ENCODE measurements at places on chromosomes 12 and 14. TPM values are rescaled to one million over a fixed set of nuclear protein-coding genes. Genes with fewer than 3 reads are reported as not detected.

DNA sequence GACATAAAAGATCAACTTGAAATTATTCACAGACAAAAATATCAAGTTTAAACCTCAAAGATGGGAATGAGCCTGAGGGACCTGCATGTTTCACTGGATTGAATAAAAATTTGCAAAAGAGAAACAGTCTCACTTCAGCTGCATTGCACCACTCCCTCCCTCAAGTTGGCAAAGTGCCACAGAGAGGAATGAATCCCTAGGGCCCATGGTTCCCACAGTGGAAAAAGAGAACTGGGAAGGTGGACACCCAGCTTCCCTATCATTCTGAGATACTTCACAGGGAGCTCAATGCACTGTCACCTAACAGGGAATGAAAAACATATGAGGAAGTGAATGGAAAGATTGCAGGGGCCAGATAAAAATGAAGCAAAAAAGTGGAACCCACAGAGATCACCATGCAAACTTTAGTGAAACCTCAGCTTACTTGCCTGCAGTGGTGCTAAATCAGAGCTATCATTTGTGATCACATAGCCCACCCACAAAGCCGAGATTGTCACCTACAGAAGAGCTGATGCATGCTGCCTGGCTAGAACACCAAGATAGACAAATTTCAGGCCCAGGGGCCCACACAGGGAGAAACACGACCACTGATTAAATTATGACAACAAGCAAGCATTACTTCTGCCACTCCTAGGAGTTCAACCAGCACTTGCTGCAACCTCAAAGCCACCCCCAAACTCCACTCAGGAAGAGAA is 911.3 kb downstream of the LRFN5 start:
- H3K4me3 ChIP-seq: no peak overlapping the region
- no peaks in the 10 kb centered on the region for H3K36me3 ChIP-seq
- DNase-seq: no peak
- no peaks in the 10 kb centered on the region for H3K4me1 ChIP-seq

The PHLDA1 gene
- total RNA-seq: 67.5 TPM

DNA sequence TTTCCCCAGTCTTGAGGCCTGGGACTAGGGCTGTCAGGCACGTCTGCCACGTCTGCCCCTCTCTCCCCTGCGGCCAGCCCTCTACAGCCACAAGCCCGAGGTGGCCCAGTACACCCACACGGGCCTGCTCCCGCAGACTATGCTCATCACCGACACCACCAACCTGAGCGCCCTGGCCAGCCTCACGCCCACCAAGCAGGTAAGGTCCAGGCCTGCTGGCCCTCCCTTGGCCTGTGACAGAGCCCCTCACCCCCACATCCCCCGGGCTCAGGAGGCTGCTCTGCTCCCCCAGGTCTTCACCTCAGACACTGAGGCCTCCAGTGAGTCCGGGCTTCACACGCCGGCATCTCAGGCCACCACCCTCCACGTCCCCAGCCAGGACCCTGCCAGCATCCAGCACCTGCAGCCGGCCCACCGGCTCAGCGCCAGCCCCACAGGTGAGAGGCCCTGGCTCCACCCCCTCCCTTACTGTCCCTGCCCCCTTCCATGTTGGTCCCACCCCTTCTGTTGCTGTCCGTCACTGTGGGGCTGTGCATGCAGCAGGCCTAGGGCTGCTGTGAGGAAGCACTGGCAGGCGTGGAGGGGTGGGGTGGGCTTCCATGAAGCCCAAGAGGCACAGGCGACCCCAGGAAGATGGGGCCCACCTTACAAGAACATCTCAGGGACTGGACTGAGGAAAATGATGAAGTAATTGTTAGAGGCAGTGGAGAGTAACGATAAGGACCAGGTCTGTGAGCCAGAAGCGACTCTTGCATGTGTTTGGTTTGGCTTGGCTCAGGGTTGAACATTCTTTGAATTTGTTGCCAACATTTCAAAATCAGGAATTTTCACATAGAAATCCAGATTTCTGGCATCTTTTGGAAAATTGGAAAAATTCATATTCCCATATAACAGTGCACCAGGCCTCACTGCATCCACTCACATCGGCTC is 16.8 kb downstream of the C12orf43 start:
- no peak overlapping the region for H3K4me3 ChIP-seq
- H3K27ac ChIP-seq: no peak overlapping the region
- no peaks in the 10 kb centered on the region for H3K36me3 ChIP-seq
- peaks cover 12% of the 10 kb centered on the region for H3K4me1 ChIP-seq

DNA sequence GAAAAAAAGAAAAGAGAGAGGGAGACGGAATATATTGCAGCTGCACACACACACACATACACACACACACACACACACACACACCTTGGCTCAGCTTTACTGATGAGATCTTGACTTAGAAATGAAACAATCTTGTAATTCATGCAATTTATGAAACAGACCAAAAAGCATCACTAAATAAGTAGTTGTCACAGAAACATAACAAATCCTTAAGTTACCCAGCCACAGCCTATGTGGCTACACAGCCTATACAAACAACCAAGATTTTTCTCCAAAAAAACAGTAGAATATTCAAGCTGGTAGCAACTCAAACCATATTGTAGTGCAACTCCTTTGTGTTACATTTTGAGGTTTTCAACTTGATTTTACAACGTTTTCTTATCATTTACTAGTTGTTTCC is 37.9 kb upstream of the GNG2 start:
- no peaks in the 10 kb centered on the region for H3K27me3 ChIP-seq
- H3K36me3 ChIP-seq: no peaks in the 10 kb centered on the region

DNA sequence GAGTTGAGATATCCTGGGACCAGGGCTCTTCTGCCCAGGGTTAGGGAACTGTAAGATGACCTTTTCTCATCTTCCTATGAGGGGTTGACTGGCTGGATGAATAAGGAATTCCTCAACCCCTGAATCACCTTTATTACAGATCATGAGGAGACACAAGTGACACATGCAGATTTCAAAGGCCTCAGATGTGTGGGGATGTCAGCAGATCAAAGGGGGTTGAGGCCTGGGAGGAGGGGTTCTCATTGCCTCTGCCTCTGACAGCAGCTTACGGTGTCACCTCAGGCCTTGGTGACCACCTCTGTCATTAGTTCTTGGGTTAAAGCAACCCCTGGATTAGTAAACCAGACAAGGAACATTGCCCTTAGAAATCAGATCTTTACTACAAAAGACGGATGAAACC is 2.1 kb upstream of the KRT72 start:
- H3K27ac ChIP-seq: no peak overlapping the region
- DNase-seq: no peak
- no peaks in the 10 kb centered on the region for H3K36me3 ChIP-seq
- peaks cover 44% of the 10 kb centered on the region for H3K27me3 ChIP-seq

DNA sequence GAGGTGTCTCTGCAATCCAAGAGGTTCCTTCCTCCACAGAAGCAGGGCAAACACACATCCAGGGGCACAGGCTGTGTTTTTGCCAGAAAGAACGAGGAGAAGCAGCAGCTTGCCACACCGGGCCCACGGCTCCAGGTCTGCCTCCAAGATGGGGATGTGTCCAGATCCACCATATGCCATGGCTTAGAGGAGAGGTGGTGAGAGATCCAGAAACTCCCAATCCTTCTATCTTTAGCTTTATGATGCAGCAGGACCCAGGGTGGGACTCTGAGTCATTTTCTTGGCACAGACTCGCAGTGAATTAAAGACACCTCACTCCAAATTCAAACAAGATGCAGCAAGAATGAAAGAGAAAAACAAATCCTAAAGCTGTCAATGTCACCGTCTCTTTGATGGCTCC is 481.4 kb upstream of the TMEM132C start:
- peaks cover 6% of the 10 kb centered on the region for H3K4me1 ChIP-seq
- no peak overlapping the region for H3K4me3 ChIP-seq
- peaks cover 4% of the 10 kb centered on the region for H3K27me3 ChIP-seq
- no peak overlapping the region for H3K27ac ChIP-seq

GRCh38 chr12:10558789-10559188 is 53.1 kb downstream of the EIF2S3B start:
- no peaks in the 10 kb centered on the region for H3K36me3 ChIP-seq
- no peak overlapping the region for H3K4me3 ChIP-seq
- peaks cover 9% of the 10 kb centered on the region for H3K27me3 ChIP-seq
- no peaks in the 10 kb centered on the region for H3K4me1 ChIP-seq

The TAS2R50 gene
- total RNA-seq: 0.86 TPM

DNA sequence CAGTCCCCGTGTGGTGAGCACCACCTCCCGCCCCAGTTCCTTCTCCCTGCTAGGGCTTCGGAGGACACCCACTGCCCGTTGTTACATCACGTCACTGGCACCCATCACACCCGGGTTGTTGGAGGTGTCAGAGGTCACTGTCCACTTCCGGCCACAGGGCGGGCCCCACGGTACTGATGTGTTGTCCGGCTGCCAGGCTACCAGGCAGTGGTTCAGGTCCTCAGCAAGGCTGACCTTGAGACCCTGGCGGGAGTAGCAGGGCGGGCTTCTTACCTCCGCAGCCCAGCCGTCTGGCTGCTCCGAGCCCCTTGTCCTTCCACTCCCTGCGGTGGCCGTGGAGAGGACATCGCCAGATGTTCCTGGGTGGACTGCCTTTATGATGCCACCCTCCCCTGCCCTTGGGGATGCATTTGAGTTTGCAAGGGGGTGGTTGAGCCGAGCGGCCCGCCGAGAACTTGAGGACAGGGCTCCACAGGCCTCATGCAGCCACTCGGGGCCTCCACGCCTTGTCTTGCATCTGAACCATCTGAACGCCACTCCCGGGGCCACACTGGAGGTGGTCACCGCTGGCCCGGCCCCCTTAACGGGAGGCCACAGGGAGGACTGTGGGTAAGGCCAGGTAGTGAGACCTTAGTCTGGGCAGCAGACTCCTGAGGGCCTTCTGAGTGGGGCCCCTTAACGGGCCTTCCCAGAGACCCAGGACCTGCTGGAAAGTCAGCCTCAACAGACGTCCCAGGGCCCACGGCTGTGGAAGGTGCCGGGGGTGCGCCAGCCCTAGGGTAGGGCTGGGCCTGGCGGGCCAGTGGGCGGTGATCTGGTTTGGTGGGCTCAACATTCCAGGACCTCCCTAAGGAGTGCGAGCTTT is 27.1 kb upstream of the PLD4 start:
- H3K27me3 ChIP-seq: peaks cover 13% of the 10 kb centered on the region
- DNase-seq: no peak
- peaks cover 6% of the 10 kb centered on the region for H3K4me1 ChIP-seq
- no peaks in the 10 kb centered on the region for H3K36me3 ChIP-seq

GRCh38 chr12:53485955-53486735 is 13.1 kb downstream of the MAP3K12 start:
- peaks cover 17% of the 10 kb centered on the region for H3K4me1 ChIP-seq
- H3K27ac ChIP-seq: no peak overlapping the region
- no peaks in the 10 kb centered on the region for H3K27me3 ChIP-seq
- DNase-seq: no peak

GRCh38 chr12:95339086-95339788 is 121.6 kb downstream of the VEZT start:
- no peaks in the 10 kb centered on the region for H3K36me3 ChIP-seq
- no peak overlapping the region for H3K4me3 ChIP-seq
- peaks cover 18% of the 10 kb centered on the region for H3K4me1 ChIP-seq
- no peaks in the 10 kb centered on the region for H3K27me3 ChIP-seq

- DNase-seq: no peak
- peaks cover 21% of the 10 kb centered on the region for H3K4me1 ChIP-seq
- no peaks in the 10 kb centered on the region for H3K36me3 ChIP-seq
- peaks cover 3% of the 10 kb centered on the region for H3K27me3 ChIP-seq
- peak overlapping the region; percentile 23 for H3K27ac ChIP-seq
These were observed 6.3 kb upstream of the MLXIP start for GRCh38 chr12:122072031-122072970.

GRCh38 chr12:55997535-55997859 is 421 bp downstream of the SUOX start:
- DNase-seq: no peak
- peaks cover 22% of the 10 kb centered on the region for H3K36me3 ChIP-seq
- H3K27me3 ChIP-seq: no peaks in the 10 kb centered on the region
- H3K4me3 ChIP-seq: peak overlapping the region; percentile 99
- H3K27ac ChIP-seq: peak overlapping the region; percentile 87

- H3K27ac ChIP-seq: no peak overlapping the region
- no peaks in the 10 kb centered on the region for H3K36me3 ChIP-seq
- H3K4me3 ChIP-seq: no peak overlapping the region
These were observed 365.1 kb downstream of the ATP23 start for GRCh38 chr12:58306266-58307000.

The KRT74 gene
- 0.10 TPM for total RNA-seq

The ALDH1L2 gene
- total RNA-seq: 2.7 TPM

All from type B pancreatic cell (in vitro differentiated cells).